ENCODE measurements at places on chromosomes 5 and 9. TPM values are rescaled to one million over a fixed set of nuclear protein-coding genes. Genes with fewer than 3 reads are reported as not detected.

The C8G gene
- polyA plus RNA-seq, result 0.28 TPM

The PCDHB2 gene
- polyA plus RNA-seq, result 0.09 TPM

The SLIT3 gene
- polyA plus RNA-seq, result 3.9 TPM

The PPIC gene
- 28.2 TPM for polyA plus RNA-seq

The TAF11L5 gene
- not detected for polyA plus RNA-seq

The COMMD10 gene
- 16.5 TPM for polyA plus RNA-seq

The GARNL3 gene
- polyA plus RNA-seq, result 0.54 TPM

The FPGS gene
- 83.5 TPM for polyA plus RNA-seq

The PTPN3 gene
- polyA plus RNA-seq, result 7.5 TPM

The TENT4A gene
- polyA plus RNA-seq, result 6.8 TPM

The NSD1 gene
- 5.4 TPM for polyA plus RNA-seq

The SVEP1 gene
- not detected for polyA plus RNA-seq

The PCDHGA9 gene
- 0.02 TPM for polyA plus RNA-seq

The CDKN2B gene
- 2.9 TPM for polyA plus RNA-seq

The SLC1A1 gene
- 0.02 TPM for polyA plus RNA-seq

The KIF4B gene
- polyA plus RNA-seq, result not detected

The SLC6A19 gene
- not detected for polyA plus RNA-seq

The NIPAL4 gene
- polyA plus RNA-seq, result 8.6 TPM

The SH3RF2 gene
- 22.9 TPM for polyA plus RNA-seq

The ADRB2 gene
- polyA plus RNA-seq, result 10.8 TPM

The SMIM33 gene
- polyA plus RNA-seq, result not detected

The MBLAC2 gene
- polyA plus RNA-seq, result 1.1 TPM

The CATSPER3 gene
- 0.31 TPM for polyA plus RNA-seq

The PCDHA6 gene
- 0.02 TPM for polyA plus RNA-seq

The SH3PXD2B gene
- polyA plus RNA-seq, result 16.2 TPM

The TMEM215 gene
- not detected for polyA plus RNA-seq
